ENCODE measurements at places on chromosomes 16 and 17. TPM values are rescaled to one million over a fixed set of nuclear protein-coding genes. Genes with fewer than 3 reads are reported as not detected.

- H3K4me3 ChIP-seq: no peak overlapping the region
- no peak for DNase-seq
- no peaks in the 10 kb centered on the region for H3K4me1 ChIP-seq
- no peak overlapping the region for H3K27ac ChIP-seq
Observed at GRCh38 chr17:45705123-45706009, 78.8 kb upstream of the CRHR1 start.

GRCh38 chr17:63622574-63623390, 565 bp downstream of the MAP3K3 start:
- peak overlapping the region; percentile 95 for H3K4me3 ChIP-seq
- no peaks in the 10 kb centered on the region for H3K27me3 ChIP-seq
- H3K27ac ChIP-seq: peak overlapping the region; percentile 75

- H3K4me3 ChIP-seq: no peak overlapping the region
- no peaks in the 10 kb centered on the region for H3K36me3 ChIP-seq
Observed at GRCh38 chr17:19334331-19334730, 28.2 kb downstream of the B9D1 start.

- H3K4me3 ChIP-seq: peak overlapping the region; percentile 46
- peaks cover 50% of the 10 kb centered on the region for H3K4me1 ChIP-seq
- H3K27me3 ChIP-seq: no peaks in the 10 kb centered on the region
- peak overlapping the region; percentile 83 for H3K27ac ChIP-seq
- DNase-seq: no peak
Observed at GRCh38 chr16:31267332-31268032, 7.7 kb downstream of the ITGAM start.

DNA sequence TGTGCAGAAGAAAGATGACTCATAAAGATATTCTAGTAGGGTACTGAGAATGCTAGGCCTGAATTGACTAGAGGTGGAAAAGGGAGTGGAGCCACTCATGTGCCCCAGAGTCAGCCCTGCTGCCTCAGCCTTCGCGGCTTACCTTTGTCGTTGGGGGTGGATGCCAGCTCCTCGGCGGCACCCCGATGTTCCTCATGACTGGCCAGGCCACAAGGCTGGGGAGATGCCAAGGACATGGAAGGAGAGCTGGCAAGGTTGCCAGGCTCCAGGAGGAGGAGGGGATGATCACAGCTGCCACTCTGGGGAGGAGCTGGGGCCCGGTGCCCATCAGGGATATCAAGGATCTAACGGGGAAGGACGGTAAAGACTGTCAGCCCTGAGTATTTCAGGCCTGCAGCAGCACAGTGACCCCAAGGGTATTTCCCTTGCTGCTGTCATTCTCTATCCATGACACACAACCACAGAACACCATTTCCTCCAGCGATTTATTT, 9.7 kb upstream of the SLC35B1 start:
- H3K4me3 ChIP-seq: peak overlapping the region; percentile 85
- no peak for DNase-seq
- peaks cover 31% of the 10 kb centered on the region for H3K36me3 ChIP-seq
- H3K27ac ChIP-seq: peak overlapping the region; percentile 98

GRCh38 chr16:54466233-54466632, 179.6 kb upstream of the IRX3 start:
- H3K27ac ChIP-seq: no peak overlapping the region
- no peaks in the 10 kb centered on the region for H3K36me3 ChIP-seq
- H3K4me3 ChIP-seq: no peak overlapping the region
- H3K27me3 ChIP-seq: peaks cover 2% of the 10 kb centered on the region

GRCh38 chr16:15557258-15557657, 85.7 kb downstream of the MARF1 start:
- H3K4me3 ChIP-seq: no peak overlapping the region
- no peaks in the 10 kb centered on the region for H3K27me3 ChIP-seq
- H3K27ac ChIP-seq: no peak overlapping the region
- no peaks in the 10 kb centered on the region for H3K36me3 ChIP-seq

DNA sequence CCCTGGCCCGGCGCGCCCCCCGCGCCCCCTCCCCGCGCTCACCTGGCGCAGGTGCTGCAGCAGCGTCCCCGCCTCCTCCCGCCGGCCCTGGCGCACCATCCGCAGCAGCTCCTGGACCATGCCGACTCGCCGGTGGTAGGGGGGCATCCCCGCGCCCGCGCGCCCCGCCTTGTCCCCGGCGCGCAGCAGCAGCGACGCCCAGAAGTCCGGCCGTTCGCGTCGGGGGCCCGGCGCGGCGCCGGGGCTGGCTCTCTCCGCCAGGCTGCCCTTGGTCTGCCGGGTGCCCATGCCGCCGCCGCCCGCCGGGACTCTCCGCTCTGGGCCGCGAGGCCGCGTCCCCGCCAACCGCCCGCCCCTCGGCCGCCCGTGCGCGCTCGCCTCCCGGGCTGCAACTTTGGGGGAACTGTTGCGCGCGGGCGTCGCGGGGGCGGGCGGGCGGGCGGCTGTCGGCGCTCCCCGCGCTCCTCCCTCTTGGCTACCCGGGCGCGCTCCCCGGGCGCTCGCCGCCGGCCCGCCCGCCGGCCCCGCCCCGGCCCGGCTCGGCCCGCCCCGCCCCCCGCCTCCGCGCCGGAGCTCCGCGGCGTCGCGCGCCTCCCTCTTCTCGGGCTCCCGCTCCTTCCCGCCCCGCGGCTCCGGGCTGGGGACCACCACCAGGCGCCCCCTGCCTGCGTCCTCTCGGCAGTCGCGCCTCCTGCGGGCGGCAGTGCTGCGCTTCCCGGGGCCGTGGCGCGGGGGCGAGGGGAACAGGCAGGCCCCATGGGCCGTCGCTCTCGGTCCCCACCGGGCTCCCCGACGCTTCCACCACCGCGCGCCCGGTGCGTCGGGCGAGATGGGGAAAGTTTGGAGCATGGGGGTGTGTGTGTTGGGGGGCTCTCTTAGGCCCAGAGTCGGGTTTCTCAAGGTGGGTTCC, at the start of gene LRRC75A:
Gene LRRC75A, minus strand, starts transcription at position 491 of the 910 bp plus-strand sequence. Its CDS starts 203 bp downstream, at position 288.
- no peaks in the 10 kb centered on the region for H3K36me3 ChIP-seq
- H3K27me3 ChIP-seq: peaks cover 10% of the 10 kb centered on the region
- H3K27ac ChIP-seq: no peak within 1 kb of the TSS
- DNase-seq: peak; percentile 80
- H3K4me3 ChIP-seq: peak within 1 kb of the TSS; percentile 72
- H3K4me1 ChIP-seq: no peaks in the 10 kb centered on the region

GRCh38 chr17:50943575-50943933, 77.4 kb upstream of the TOB1 start:
- H3K4me3 ChIP-seq: peak overlapping the region; percentile 72
- no peak overlapping the region for H3K27ac ChIP-seq
- H3K36me3 ChIP-seq: no peaks in the 10 kb centered on the region
- peaks cover 6% of the 10 kb centered on the region for H3K4me1 ChIP-seq
- no peaks in the 10 kb centered on the region for H3K27me3 ChIP-seq
- no peak for DNase-seq

DNA sequence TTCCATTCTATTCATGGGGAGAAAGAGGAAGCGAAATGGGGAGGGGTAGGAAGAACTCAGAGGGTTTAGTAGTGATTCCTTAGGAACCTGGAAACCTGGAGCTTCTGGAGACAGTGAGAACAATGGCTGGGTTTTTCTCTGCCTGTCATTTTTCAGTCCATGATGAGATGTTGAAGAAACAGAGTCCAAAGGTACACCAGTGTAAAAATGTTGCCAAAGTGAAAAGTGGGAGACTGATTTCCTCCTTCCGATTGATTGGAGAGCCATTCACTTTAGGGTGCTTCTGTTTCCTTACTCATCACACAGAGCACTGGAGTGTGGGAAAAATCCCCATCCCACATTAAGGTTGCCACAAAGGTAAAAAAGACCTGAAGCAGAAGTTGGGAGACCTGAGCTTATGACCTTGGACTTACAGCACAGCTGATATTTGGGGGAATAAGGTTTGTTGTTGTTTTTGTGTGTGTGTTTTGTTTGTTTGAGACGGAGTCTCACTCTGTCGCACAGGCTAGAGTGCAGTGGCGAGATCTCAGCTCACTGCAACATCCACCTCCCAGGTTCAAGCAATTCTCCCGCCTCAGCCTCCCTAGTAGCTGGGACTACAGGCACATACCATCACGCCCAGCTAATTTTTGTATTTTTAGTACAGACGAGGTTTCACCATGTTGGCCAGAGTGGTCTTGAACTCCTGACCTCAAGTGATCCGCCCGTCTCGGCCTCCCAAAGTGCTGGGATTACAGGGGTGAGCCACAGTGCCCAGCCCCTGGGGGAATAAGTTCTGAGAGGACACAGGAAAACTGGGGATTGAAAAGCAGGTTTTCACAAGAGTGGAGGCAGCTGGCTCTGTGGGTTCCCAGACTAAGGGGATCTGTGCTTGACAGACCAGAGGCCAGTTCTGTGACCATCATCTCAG, 1.4 kb upstream of the DHX8 start:
- DNase-seq: no peak
- peaks cover 16% of the 10 kb centered on the region for H3K4me1 ChIP-seq
- H3K4me3 ChIP-seq: no peak overlapping the region
- no peak overlapping the region for H3K27ac ChIP-seq
- no peaks in the 10 kb centered on the region for H3K27me3 ChIP-seq

- no peaks in the 10 kb centered on the region for H3K36me3 ChIP-seq
- peaks cover 42% of the 10 kb centered on the region for H3K27me3 ChIP-seq
- H3K4me1 ChIP-seq: peaks cover 12% of the 10 kb centered on the region
- DNase-seq: no peak
- peak overlapping the region; percentile 50 for H3K4me3 ChIP-seq
Observed at GRCh38 chr17:77916703-77917481, 41.6 kb upstream of the TNRC6C start.

DNA sequence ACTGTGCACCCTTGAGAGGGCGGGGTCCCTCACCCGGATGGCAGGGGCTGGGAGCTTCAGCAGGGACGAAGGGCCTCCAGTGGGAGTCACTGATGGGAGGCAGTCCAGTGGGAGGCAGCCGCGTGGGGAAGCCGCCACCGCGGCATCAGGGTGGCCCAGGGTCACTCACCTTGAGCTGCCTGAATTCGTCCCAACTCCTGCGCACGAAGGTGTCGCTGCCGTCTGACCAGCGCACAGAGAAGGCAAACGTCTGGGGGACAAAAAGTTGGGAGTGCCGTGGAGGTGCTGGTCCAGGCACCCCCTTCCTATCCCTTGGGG, 540 bp downstream of the NOXO1 start:
- no peaks in the 10 kb centered on the region for H3K36me3 ChIP-seq

The CNTNAP1 gene
- total RNA-seq: 0.39 TPM

The OR2C1 gene
- total RNA-seq: not detected

The CUEDC1 gene
- not detected for total RNA-seq

The KRT24 gene
- total RNA-seq: not detected

The KRTAP1-5 gene
- not detected for total RNA-seq

The FGF11 gene
- 1.9 TPM for total RNA-seq

The KCNH6 gene
- total RNA-seq: not detected

The KRT40 gene
- not detected for total RNA-seq

The PRAC1 gene
- not detected for total RNA-seq

The TBC1D28 gene
- not detected for total RNA-seq

The TMC8 gene
- 87.1 TPM for total RNA-seq

Data from natural killer cell treated with Interleukin-12 subunit alpha and Interleukin-12 subunit beta and Interleukin-15 and Interleukin-18, amount 100 ng/mL, for 72 hours (primary cell).